Activated T-cell treated with anti-CD3 and anti-CD28 coated beads for 4 hours (primary cell): ENCODE measurements at places on chromosomes 12 and 14.

- DNase-seq, result no peak
These were observed 50.2 kb downstream of the PTPN21 start for GRCh38 chr14:88504602-88505001.

GRCh38 chr12:5051913-5052312, 8.2 kb downstream of the KCNA5 start:
- DNase-seq, result no peak

- DNase-seq, result no peak
These were observed 1288.4 kb downstream of the AACS start for GRCh38 chr12:126353604-126354003.

DNA sequence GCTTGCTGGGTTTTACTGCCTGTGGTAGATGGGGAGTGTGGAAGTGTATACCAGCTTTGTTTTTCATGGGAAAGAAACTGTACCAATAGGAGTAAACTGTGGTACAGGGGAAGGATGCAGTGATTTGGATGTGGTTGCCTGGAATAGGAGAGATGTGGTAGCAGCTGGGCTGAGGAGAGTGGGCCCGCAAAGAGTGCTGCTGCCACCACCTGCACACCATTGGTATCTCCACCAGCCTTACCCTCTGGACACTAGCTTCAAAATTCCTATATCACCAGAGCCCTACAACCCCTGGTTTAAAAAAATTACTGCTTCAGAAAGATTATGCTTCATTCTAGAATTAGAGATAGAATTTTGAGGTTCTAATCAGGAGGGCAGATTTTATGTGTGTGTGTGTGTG, 53.6 kb downstream of the AKAP6 start:
- no peak for DNase-seq

DNA sequence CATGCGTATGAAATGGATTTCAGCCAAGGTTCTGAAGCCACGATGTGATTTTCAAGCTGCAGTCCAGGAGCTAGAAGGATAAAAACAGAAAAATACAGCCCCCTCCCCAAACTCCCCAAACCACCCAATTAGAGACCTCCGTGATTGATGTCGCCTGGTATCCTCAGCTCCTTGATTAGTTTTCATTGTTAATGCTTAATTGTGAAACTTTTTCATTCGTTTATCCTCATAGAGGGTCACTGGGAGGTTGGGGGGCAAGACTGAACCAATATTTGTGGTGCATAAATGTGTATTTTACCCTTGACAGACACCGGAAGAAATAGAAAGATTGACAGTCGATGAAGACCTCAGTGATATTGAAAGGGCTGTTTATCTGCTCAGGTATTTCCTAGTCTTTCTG, 1.6 kb downstream of the PPP4R4 start:
- DNase-seq, result no peak

DNA sequence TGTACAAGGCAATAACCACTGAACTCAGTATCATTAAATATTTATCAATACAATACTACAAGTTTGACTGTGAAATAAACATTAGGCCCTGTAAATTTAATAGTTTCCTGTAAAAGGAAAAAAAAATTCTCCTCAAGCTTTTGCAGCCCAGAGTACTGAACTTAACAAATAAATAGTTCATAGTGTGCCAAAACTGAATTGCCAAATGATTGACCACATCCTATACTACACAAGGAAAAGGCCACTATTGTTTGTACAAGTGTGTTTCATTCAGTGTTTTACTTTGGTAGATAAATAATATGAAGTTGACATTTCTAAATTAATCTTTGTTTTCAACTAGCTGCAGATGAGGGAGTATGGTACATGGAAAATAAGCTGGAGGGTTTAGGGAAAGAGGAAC, 379.6 kb downstream of the FLRT2 start:
- DNase-seq, result no peak

DNA sequence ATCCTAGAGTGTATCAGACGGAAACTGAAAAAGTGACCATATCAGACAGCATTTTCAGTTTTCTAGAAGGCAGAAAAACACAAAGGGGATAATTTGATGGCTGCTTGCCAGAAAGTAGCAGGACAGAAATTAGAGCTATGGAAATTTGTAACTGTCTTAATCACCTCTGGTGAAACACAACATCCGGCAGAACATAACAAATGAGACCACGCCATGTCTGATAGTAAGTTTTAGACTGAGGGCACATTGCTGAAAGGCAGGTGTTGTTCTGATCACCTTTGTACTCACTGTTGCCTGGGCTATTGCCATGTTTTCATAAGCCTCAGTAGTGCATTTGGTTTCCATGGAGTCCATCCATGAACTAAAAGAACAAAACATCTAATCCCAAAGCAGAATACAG, 290.3 kb downstream of the PAWR start:
- no peak for DNase-seq

DNA sequence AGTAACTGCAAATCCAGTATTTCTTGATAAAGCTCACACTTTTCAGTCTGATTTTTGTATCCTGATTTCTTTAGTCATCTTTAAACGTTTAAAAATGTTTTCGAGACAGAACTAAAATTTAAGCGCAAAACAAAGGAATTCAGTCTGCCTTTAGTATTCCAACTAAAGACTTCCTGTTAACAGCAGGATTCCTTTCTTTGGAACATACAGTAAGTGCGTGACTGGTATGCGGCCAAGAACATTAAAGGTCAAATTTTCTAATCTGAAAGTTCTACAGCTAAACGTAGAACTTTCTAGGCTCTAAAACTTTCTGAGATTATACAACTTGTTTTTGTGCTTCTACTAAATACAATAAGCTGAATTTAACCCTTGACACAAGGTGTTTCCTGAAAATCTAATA, 9.9 kb downstream of the SAV1 start:
- no peak for DNase-seq

DNA sequence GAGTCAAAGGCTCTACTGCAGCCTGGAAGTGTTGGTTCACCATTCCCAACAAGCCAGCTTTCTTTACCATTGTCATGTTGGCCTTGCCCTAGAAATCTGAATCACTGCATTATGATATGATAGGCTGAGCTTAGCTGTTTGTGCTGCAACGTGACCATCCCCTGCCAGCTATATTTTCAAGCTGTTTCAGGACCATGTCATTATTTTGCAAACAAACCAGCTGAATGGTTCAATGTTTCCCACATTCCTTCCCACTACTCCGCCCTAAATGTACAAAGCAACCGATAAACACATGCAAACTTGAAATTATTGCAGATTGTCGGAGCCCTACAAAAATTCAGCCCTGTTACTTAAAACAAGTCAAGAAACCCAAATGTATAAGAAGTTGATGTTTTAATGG, 136.1 kb downstream of the KICS2 start:
- DNase-seq, result no peak

DNA sequence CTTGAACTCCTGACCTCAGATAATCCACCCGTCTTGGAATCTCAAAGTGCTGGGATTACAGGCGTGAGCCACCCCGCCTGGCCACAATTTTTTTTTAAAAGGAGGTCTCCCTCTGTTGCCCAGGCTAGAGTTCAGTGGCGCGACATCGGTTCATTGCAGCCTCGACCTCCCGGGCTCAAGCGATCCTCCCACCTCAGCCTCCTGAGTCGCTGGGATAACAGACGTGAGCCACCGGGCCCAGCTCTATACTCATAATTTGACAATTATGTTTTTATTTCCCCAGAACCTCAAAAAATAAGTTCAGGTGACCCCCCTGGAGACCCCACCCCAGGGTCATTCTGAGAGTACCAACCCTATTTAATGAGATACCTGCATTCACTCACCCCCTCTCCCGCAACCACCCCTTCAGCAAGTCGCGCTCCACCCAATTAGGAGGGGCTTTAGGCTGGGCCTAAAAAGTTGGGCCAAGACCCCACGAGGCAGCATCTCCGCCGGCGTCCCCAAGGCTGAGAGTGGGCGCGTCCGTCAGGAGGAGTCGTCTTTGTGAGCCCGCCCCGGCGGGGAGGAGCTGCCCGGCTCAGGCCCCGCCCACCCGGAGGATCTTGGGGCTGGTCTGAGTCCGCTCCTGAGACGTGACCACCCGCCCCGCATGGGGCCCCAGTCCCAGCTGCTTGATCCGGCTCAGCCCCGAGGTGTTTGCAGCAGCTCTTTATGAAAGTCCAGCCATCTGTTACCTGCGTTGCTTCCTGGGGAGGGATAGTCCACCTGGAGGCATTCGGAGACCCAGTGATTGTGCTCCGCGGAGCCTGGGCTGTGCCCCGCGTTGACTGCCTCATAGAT, at the start of gene ANKRD33:
ANKRD33 (plus strand) TSS at position 628 of the 840 bp plus-strand sequence; CDS start at position 712, 84 bp downstream.
- no peak for DNase-seq

GRCh38 chr12:112738531-112738930, 53.0 kb upstream of the RPH3A start:
- no peak for DNase-seq
